NCI-H1417 treated with DMSO at 0.1 percent for 48 hours (cell line): ENCODE measurements at places on chromosomes 1 and 21.

- DNase-seq = no peak
These were observed 72.1 kb downstream of the CCDC18 start for GRCh38 chr1:93252598-93252997.

- DNase-seq = no peak
These were observed 3.1 kb downstream of the RNF220 start for GRCh38 chr1:44408212-44408582.

DNA sequence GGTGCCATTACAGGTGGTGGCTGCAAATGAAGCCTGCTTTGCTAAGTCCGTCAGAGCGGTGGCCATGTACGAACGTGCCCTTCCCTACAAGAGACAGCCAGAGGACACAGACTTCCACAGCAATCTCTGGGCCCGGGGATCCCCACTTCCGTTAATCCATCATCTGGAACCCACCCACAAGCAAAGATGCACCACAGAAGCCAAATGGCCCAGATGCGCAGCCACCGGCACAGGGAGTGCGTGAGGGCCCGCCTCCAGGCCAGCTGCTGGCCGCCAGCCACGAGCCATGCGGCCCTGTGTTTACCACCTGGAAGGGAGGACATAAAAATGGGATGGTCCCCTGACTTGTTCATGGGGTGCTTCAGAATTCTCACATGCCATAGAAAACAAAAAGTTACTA lies 22.1 kb downstream of the MRAP start:
- DNase-seq = no peak

GRCh38 chr1:76314730-76315129 lies 240.2 kb downstream of the ST6GALNAC3 start:
- DNase-seq = no peak
